ENCODE measurements at places on chromosomes 11 and 22.

DNA sequence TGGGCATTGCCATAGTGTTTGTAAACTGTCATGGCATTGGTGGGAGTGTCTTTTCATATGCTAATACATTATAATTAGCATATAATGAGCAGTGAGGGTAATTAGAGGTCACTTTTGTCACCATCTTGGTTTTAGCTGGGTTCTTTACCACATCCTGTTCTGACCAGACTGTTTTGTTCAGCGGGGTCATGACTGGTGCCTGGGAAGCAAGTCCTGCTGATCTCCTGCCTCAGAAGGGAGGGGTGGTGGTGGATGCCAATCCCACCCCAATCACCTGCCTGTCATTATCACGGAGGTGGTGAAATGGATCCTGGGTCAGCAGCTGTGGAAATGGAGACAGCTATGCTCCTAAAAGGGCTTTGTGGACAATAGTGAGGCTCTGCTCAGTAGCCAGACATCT is 31.2 kb downstream of the IL18 start:
- DNase-seq, result no peak

GRCh38 chr11:95296621-95297025 is 65.6 kb upstream of the SESN3 start:
- DNase-seq, result no peak

DNA sequence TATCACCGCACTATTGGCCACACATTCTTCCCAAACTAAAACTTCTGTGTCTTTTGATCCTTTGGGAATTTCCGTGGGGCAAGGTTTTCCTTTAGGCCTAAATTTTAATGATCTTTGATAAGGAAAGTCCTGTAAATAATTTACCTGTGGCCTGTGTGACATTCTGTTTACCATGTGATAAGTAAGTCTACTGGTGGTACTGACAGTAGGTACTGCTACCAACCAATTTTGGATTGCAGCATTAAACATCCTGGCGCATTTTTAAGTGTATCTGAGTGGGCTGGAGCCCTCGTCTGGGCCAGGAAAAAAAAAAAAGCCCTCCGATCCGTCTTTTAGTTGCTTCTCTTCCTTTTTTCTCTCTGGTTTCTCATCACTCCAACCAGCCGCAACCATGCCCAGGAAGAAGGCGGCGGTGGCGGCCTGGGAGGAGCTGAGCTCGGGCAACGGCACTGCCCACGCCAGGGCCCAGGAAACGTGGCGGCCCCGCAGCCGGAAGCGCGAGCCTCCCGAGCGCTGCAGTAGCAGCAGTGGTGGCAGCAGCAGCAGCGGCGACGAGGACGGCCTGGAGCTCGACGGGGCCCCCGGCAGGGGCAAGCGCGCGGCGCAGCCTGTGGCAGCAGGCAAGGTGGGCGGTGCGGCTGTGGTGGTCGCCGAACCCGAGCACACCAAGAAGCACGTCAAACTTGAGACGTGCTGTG is 33.6 kb downstream of the ASRGL1 start:
- DNase-seq, result peak; percentile 20

DNA sequence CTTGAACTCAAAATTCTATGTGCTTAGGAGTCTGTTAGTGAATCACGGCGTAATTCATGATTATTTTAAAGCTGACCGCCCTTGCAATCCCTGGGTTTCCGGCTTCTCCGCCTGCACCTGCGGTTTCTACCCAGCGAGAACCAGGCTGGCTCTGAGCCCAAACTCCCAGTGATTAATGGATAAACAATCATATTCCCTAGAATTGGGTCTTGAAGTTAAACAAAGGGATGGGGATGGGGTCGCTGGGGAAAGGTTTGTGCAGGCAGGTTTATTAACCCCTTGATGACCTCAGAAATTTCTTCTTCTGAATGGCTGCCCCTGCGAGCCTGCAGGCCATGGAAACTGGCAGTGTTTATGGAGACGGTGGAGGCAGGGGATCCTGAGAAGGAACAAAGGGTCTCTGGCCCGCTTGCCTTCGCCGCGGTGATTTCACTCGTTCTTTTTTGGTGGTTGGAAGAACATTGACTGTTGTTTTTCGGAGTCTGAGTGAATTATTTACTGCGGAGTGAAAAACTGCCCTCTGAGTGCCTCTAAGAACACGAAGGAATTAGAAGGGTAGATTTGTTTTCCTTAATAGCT is 1000.3 kb downstream of the BRD1 start:
- no peak for DNase-seq

DNA sequence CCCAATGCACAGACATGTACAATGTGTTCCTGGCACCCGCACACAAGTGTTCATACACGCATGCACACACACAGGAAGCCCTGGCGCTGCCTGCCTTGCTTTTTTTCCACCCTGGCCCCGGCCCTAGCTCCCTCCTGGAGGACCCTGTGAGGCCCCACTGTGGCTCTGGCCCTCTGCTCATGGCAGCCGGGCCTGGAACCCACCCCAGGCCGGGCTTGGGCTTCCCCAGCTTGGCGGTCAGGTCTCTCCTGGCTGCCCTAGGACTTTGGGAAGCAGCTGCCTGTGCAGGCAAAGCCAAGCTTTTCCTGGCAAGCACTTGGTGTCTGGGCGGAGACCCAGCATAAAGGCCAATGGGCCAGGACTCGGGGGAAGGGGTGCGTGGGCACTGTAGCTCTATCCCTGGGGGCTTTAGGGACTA is 30.5 kb downstream of the CD82 start:
- DNase-seq, result no peak

DNA sequence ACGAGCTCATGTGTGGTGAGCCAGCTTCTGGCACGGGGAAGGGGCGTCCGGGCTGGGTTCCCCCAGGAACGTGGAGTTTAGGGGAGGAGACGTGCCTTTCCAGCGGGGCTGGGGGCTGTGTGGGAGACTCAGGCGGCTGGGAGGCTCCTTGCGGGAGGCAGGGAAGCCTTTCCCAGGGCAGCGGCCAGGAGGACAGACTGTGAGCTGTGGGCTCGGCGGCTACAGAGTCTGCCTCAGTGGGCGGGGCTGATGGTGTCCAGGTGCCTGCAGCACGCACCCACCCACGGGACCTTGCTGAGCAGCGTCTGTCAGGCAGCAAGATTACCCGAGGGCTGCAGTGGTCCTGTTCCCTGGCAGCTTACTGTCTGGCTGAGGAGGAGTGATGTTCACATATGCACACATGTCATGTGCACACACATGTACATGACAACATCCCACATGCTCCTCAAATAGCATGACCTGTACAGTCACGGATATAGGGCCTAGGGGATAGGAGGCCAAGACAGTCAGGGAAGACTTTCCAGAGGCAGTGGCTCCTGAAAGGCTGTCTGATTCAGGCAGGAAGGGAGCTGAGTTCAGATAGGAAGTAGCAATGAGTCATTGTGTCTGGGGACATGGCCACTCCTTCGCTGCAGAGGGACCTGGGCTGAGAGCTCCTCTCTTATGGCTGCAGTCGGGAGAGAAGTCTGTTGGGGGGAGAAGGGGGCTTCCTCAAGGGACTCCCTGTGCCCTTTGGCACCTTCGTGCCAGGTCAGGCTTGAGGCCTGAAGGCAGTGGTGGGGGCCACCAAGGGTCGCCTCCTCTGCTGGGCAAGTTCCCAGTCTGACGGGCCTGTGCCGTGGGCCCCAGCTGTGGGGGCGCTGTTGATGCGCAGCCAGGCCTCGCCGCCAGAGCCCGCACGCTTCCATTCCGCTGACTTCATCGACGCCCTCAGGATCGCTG is 23.3 kb upstream of the PPP6R3 start:
- no peak for DNase-seq

DNA sequence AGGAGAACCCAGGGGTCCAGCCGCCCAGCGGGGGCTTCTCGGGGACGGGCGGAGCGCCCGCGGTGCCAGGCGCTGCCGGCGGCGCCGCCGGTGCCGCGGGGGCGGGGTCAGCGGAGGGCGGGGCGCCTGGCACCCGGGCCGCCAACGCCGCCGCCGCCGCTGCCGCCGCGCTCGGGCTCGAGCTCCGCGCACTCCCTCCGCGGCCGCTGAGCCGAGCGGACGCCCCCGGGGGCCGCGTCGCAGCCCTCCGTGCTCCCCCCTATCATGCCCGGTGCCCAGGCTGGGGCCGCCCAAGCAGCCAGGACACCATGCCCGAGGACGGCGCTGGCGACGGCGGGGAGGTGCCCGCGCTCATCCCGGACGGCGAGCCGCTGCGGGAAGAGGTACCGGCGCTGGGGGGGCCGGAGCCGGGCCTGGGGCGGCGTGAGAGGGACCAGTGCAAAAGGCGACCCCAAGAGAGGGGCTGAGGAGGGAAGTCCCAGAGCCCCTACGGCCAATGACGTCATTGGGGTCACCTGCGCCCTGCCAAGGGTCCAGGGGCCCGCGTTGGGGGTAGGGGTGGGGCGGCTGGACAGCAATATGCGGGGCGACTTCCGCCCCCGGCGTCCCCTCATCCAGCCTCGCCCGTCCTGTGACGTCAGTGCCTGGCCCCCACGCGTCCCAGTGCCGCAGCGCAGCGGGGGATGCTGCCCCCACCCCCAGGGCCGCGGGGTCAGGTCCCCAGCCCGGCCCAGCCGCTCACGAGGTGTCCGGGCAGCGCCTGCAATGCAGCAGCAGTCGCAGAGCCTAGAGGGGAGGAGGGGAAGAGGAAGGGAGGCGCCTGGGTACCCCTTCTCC is at the start of gene TMEM151A:
TSS of gene TMEM151A (plus strand) at position 189 of the 837 bp plus-strand sequence. CDS start at position 309, 120 bp downstream.
- DNase-seq, result no peak

- no peak for DNase-seq
These were observed 77.9 kb upstream of the OR5AK2 start for GRCh38 chr11:56910785-56911184.

GRCh38 chr11:60706931-60707330 is 7.5 kb downstream of the MS4A8 start:
- DNase-seq, result no peak

DNA sequence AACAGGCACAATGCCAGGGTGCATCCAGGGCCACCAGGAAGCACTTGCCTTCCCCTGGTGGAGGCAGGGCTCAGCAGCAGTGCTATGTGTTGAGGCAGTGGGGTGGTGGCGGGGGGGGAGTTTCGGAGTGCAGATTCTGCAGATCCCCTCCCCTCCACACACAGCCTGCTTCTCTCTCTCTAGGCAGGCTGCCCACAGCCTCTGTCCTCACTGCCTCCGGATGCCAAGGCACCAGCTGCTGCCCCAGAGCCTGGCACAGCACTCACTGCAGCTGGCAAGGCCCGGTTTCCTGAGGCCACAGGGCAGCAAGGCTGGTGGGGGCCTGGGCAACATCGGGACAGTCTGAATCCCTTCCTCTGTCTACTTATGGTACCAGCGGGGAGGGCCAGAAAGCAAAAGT is 35.8 kb downstream of the NRXN2 start:
- DNase-seq, result no peak

GRCh38 chr22:46122511-46122971 is 27.8 kb upstream of the PPARA start:
- DNase-seq, result peak; percentile 32

DNA sequence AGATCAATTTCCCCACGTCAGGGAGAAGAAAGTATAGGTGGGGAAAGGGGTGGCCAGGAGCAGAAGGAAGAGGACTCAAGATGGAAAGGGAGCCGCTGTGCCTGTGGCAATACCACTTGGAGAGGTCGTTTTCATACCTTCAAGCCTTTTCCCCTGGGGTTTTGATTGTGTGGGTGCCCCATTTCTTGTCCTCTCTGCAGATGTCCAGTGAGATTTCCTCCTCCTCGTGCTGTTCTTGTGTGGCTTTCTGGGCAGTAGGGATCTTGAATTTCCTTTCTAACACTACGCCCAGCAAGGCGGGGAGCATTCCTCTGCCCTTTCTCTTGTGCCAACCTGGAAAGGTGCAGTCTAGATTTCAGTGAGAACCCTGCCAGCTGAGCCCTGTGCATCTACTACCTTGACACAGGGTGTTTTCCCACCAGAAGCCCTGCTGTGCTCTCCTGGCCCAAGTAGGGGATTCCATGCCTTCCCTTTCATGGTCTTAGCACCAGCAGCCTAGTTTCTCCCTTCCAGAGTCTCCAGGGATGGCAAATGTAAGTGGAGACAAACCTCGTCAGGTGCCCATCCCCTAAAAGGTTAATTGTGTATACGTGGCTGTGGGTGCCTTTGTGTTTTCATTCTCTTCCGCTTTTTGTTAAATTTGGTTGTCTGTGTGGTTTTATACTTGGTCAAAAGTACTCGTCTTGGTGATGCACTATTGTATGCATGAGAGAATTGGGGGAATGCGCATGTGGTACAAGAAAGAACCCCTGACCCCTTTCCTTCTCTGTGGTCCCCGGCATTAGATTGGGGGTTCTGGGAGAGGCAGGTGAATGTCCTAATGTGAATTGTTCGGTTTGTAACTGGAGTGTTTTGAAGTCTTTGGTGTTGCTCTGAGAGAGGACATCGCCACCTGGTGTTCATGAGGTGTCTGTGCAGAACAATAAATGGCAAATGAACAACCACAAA is 71.4 kb upstream of the MPEG1 start:
- DNase-seq, result peak; percentile 17

DNA sequence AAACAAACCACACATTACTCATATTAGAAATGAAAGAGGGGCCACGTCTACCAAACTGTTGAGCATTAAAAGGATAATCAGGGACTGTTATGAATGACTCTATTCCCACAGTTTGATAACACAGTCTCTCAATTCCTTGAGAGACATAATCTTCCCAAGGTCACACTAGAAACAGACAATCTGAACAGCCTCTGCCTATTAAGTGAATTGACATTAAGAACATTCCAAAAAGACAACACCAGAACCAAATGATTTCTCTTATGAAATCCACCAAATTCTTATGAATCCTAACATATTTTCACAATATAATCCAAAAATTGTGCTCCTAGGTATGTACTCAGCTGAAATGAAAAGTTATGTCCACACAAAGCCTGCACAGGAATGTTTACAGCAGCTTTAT is 4.6 kb downstream of the RFPL1 start:
- DNase-seq, result no peak

GRCh38 chr22:36928786-36929535 is 15.5 kb downstream of the CSF2RB start:
- DNase-seq, result no peak

- no peak for DNase-seq
These were observed 124.3 kb downstream of the BUD13 start for GRCh38 chr11:116648247-116649174.

DNA sequence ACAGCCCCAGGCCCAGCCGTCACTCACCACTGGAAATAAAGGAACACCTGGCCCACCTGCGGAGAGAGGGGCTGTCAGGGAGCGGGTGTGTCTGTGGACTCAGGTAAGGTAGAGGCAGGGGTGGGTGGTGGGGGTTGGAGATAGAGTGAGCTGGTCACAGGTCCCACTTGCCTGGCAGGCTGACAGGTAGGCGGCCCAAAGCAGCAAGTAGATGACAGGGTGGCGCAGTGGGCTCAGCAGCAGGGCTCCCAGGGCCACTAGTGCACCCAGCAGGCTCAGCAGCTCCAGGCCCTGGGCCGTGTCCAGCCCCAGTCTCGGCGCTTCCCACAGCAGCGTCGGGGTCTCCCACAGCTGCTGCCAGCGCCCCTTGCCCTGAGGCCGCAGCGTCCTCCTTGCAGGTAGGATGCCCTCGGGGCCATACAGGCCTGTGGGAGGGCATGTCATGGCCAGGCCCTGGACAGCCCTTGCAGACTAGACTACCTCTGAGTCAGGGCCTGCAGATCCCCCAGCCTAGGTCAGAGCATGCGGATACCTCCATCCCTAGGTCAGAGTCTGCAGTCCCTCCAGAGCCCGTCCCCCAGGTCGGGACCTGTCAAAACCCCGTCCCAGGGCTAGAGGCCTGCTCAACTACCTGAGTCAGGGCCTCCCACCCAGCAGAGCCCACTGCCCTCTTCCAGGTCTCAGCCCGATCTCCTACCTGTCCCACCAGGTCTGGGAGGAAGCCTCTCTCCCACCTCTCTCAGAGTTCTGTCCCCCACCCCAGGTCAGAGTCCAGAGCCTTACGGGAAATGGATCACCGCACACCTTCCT is 686 bp downstream of the LMF2 start:
- no peak for DNase-seq

GRCh38 chr11:60169264-60169915 is 13.5 kb downstream of the MS4A6A start:
- no peak for DNase-seq

All from stimulated activated CD8-positive, alpha-beta memory T cell treated with anti-CD3 and anti-CD28 coated beads, Interleukin-7, amount 100 ng/mL, for 4 hours (primary cell).